Stimulated activated CD4-positive, alpha-beta T cell treated with anti-CD3 and anti-CD28 coated beads, Interleukin-15, amount 100 ng/mL, for 48 hours (primary cell): ENCODE measurements at places on chromosomes 7 and 10.
A peak's percentile ranks its signal among the peaks of the same experiment; 100 is the strongest.

- DNase-seq: no peak
Measured at GRCh38 chr10:65719790-65720189, 1206.0 kb upstream of the LRRTM3 start.

- DNase-seq: no peak
Measured at GRCh38 chr10:36251068-36251467, 609.0 kb upstream of the FZD8 start.

DNA sequence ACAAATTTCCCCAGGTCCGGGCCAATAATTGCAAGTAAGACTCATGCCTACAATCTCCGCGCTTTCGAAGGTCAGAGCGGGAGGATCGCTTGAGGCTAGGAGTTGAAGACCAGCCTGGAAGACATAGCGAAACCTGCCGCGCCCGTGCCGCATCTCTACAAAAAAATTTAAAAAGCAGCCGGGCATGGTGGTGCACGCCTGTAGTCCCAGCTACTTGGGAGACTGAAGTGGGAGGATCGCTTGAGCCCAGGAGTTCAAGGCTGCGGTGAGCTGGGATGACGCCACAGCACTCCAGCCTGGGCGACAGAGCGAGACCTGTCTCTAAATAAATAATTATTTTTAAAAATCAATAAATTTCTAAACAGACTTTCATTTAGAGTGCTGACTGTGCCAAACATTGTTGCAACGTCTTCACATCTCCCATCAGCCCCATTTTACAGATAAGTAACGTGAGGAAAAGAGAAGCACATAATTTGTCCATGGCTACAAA, 494 bp upstream of the CFAP43 start:
- no peak for DNase-seq

DNA sequence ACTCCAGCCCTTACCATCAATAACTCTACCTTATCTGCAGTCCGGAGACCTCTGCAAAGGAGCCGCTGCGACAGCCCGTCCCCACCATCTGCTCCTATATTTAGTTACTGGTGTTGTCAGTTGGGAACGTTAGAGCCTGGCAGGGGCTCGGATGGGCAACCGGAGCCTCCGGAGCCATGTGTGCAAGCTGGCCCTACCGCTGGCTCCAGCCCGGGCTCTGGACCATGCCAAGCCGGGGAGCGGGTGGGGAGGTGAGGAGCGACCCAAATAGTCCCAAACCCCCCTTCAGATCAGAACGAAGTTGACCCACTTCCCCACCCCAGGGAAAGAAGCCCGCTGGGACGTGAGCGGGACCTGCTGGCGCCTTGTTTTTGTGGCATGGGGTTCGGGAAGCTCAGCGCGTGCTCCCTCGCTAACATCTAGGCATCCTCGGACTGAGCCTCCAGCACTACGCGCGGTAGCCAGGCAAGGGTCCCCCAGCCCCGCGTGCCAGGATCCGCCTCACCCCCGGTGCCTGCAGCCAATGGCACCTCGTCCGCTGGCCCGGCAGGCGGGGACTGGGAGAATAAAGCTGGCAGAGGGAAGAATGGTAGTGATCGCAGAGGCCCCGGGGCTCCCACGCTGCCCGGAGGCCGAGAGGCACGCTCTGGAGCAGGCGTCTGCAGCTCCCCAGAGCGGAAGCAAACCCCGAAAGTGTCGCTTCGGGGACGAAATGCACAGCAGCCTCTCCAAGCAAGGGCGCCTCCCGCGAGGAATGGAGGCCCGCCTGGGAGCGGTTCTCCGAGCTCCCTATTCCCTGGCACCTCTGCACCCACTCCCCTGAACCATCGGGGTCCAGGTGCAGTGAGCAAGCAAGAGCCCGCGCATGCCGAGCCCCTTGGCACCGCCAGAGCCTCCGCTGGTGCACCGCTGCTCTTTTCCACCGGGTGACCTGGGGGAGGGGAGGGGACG, 679 bp downstream of the LRRC20 start:
- peak; percentile 12 for DNase-seq

GRCh38 chr7:156759143-156759542, 118.6 kb downstream of the RNF32 start:
- no peak for DNase-seq

DNA sequence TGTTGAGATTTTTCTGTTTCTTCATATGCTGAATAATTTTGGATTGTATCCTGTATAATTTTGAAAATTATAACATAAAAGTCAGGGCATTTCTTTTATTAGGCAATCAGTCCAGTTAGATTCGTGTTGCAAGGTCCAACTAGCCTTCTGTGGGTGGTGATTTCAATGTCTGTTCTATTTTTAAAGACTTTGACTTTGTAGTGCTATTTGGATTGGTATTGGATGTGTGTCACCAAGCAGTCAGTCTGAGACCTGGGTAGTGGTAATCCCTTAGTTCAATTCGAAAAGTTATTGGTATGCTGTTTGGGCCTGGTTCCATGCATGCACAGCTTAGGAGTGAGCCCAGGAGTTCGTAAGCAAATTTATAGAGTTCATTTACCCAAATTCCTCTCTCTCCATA, 82.2 kb downstream of the EPDR1 start:
- DNase-seq: no peak

- DNase-seq: no peak
Measured at GRCh38 chr10:26681076-26681475, 16.4 kb upstream of the PDSS1 start.

- DNase-seq: no peak
Measured at GRCh38 chr7:15370441-15370840, 191.4 kb downstream of the AGMO start.

DNA sequence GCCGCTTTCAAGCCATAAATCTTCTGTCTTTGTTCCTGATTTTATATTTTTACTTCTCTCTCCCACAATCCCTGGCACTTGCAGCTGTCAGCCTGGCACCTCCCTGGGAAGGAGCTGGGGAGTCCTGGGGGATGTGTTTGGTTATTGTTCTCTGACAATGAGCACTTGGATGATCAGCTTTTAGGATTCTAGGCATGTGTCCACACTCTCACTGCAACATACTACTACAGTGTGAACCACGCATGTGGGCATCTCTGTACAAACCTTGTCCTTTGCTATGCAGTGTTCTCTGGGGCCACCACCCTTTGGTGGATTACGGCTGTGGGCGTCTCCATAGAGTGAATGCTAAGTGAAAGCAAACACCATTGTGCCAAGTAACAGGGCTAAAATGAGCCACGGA, 168.4 kb upstream of the KMT2E start:
- DNase-seq: no peak

- no peak for DNase-seq
Measured at GRCh38 chr7:87474533-87475358, 734 bp downstream of the ABCB4 start.

DNA sequence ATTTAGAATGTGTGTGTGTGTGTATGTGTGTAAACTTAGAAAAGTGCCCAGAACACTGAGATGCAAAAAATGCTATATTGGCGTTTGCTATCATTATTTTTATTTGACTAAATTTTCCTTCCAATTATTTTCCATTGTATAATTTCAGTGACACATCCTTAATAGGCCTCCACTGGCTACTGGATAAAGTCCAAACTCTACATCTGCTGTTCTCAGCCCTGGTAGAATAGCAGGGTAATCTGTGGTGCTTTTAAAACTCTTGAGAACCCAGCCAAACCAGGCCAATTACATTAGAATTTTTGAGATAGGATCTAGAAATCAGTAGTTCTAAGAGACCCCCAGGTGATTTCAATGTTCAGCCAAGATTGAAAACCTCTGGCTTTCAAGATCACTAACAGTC, 66.4 kb downstream of the ZNF503 start:
- DNase-seq: no peak

GRCh38 chr7:149692557-149692982, 80.8 kb downstream of the ZNF467 start:
- no peak for DNase-seq

GRCh38 chr10:16941067-16941466, 123.8 kb upstream of the RSU1 start:
- DNase-seq: no peak

GRCh38 chr7:11485636-11486035, 346.4 kb downstream of the THSD7A start:
- DNase-seq: no peak

DNA sequence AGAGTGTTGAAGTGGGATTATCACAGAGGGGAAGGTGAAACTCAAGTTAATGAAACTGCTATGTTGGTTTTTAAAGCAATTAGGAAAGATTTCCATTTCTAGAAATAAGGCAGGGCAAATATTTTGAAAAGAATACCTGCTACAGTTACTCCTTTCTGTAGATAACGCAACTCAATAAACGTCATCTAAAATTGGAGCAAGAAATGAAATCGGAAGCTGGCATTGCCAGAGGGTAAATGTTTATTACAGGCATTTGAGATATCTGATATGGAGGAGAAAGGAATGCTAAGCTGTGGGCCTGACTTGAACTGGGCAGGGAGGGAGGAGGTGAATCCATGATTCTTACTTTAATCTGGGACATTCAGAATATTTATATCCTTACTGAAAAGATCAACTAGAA, 217.0 kb upstream of the ADARB2 start:
- no peak for DNase-seq

DNA sequence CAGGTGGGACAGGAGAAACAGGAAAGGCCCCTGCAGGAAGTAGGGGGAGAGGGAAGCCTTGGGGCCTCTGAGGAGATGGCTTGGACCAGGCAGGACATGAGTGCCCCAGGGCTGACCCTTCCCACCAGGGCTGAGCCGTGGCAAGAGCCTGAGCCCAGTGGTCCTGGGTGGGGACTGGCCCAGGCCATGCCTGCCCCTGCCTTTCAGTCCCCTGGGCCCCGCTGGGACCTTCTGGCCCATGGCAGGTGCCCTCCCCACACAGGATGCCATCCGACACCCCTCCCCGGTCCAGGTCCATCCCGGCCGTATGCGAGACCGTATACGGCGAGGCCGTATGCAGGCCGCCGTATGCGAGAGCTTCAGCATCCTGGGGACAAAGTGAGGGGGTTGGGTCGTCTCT, 2.0 kb downstream of the GRIFIN start:
- DNase-seq: no peak

DNA sequence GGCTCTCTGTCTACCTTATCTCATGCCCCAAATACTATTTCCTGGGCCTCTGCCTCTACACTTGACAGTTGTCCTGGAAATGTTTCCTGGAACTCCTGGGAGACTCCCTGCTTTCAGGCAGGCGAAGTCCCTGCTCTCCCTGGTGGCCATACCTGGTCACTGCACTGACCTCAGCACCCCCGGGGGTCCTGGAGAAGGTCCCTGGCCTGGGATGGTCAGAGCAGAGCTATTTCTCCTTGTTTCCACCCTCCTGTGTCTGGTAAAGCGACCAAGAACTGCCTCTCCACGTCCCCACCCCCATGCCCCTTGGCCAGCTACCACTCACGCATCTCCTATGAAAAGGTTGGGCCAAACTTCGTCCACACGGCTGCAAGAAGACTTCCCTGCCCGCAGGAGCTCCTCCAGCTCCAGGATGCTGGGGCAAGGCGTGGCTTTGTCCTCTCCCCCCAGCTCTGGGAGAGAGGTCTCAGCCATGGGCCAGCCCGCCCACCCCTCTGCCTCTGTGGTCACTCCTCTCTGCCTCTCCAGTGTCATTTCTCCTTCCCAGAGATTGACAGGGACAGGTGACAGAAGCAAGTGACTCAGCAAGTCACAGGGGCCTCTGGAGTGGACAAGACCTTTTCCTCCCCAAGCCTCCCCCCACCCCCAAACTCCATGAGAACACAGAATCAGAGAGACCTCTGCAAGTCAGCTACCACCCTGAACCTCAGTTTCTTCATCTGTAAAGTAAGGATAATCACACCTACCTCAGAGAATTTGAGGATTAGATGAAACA, 2.6 kb upstream of the SAMD8 start:
- no peak for DNase-seq

DNA sequence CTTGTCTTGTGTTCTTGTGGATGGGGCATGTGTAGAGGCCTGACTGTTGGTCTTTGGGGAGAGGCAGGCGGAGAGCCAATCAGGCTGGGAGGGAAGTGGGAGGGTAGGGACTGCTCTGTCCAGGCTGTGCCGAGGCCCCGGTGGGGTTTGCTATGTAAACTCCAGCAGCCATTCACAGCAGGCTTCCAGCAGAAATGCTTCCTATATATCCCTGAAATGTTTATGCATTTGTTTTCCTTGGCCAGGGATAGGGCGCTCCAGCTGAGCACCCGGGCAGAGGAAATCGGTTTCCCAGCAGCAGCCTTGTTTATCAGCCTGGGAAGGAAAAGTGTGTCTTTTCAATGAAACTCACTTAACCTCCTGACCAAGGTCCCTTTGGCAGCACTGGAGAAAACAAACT, 18.3 kb upstream of the AQP1 start:
- no peak for DNase-seq

DNA sequence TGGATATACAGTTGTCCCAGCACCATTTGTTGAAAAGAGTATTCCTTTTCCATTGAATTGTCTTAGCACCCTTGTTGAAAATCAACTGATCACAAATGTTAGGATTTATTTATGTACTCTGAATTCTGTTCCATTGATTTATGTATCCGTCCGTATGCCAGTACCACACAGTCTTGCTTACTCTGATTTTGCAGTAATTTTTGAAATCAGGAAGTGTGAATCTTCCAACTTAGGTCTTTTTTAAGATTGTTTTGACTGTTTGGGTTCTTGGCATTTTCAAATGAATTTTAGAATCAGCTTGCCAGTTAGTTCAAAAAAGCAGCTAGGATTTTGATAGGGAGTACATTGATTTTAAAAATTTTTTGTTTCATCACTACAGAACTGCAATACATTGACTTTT, 23.7 kb downstream of the CDK13 start:
- DNase-seq: no peak

DNA sequence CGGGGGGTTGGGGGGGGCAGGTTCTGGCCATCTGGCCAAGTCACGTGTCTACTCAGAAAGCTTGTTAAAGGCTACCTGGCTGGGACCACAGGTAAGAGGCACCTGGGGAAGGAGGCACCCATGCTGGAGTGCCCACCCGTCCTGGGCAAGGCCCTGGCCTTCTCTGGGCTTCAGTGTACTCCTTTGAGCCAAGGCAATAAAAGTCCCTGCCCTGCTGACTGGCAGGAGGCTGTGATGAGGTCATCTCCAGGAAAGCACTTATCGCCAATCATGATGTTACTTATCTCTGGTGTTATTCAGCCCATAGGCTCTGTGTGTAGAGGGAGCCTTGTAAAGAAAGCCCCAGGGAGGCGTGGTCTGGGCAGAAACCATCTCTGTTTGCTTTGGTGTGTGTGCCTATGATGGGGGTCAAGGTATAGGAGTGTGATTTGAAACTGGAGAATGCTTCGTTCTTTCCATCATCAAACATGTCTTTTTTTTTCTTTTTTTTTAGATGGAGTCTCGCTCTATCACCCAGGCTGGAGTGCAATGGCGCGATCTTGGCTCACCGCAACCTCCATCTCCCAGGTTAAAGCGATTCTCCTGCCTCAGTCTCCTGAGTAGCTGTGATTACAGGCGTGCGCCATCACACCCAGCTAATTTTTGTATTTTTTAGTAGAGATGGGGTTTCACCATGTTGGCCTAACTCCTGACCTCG, 2.5 kb upstream of the CLDN4 start:
- no peak for DNase-seq

DNA sequence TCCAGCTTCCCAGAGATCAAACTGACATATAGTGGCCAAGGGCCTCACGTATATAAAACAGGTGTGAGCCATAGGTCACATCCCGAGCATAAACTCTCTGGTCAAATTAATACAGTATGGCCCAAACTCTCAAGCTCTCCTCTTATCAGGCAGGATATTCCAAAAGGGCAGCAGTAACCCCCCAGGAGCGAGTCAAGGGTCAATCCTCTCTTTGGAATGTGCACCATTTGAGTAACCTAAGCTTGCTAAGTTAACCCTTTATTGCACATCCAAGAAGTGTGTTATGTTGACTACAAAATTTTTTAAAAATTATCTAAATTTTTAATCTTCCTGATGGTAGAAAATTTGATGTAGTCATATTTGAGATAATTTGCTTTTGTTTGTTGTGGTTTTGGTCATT, 4.5 kb upstream of the TRIM24 start:
- no peak for DNase-seq
